ENCODE measurements at places on chromosomes 7 and 10.

GRCh38 chr10:89588671-89589070 lies 53.3 kb upstream of the SLC16A12 start:
- DNase-seq, result no peak

DNA sequence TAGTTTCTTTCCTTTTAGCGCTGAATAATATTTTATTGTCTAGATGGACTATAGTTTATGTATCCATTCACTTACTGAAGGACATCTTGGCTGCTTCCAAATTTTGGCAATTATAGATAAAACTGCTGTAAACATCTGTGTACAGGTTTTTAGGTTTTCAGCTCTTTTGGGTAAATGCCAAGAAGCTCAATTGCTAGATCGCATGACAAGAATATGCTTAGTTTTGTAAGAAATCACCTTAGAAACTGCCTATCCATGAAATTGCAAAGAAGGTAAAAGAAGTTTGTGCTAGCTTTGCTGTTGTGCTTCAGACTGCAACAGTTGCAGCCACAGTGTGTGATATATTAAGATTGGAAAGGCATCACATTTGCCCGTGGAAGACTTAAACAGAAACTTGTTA lies 103.2 kb upstream of the TNS3 start:
- no peak for DNase-seq

DNA sequence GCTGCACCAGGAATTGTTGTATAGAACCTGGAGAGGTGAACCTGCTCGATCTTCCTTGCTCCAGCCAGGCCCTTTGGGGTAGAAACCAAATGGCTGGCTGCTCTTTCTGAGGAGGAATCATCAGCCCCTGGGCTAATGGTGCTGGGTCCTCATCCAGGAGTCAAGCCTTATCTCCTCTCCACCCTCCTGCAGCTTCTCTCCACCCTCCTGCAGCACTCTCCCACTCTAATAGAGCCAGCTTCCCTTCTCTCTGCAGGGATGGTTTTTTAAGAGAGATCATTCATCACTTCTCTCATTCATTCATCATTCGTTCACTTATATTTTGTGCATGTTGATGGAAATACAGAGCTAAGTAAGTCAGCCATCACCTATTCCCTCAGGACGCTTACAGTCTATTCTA lies 103.5 kb downstream of the XPNPEP1 start:
- DNase-seq, result no peak

DNA sequence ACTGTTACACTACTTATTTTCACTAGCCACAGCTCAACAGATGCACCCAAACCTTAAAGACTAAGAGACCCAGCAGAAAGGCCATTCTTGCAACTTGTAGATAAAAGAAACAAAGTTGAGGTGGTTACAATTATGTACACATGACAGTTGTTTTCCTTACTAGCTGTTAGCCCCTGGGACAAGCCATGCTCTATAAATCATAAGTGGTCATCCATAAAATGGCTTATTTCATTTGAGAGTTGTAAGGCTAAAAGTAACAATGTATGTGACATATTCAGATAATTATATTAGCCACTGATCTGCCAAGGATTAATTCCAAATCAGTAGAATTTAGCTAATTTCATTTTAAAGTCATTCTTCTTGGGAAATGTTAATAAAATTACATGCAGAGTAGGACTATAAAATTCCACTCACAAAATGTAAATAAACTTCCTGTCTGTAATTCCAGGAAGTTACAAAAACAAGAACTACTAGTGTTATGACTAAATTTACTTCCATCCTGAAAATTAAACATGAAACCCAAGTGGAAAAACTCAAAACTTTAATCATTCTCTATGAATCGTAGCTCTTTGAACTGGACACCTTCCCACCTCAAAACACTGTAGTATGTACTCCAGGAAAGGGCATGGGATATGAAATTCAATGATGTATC lies 13.3 kb downstream of the SLC37A3 start:
- no peak for DNase-seq

GRCh38 chr10:101028446-101029337 lies 2.2 kb downstream of the PDZD7 start:
- no peak for DNase-seq

- no peak for DNase-seq
Measured at GRCh38 chr7:31919678-31920369, 150.4 kb downstream of the PDE1C start.

- DNase-seq, result no peak
Measured at GRCh38 chr10:112221545-112221944, 38.0 kb upstream of the GPAM start.

- no peak for DNase-seq
Measured at GRCh38 chr7:5631752-5632151, 149.7 kb downstream of the RNF216 start.

GRCh38 chr7:75010036-75010435 lies 45.5 kb downstream of the CASTOR2 start:
- DNase-seq, result no peak

GRCh38 chr7:45677311-45677900 lies 103.2 kb downstream of the ADCY1 start:
- no peak for DNase-seq

All from activated CD8-positive, alpha-beta memory T cell treated with anti-CD3 and anti-CD28 coated beads, Interleukin-2, amount 50 U/mL, for 4 hours (primary cell).